H9 (cell line): ENCODE measurements at places on chromosomes 6 and 20. TPM values are rescaled to one million over a fixed set of nuclear protein-coding genes. Genes with fewer than 3 reads are reported as not detected.

- no peaks in the 10 kb centered on the region for H3K36me3 ChIP-seq
- H3K27me3 ChIP-seq = no peaks in the 10 kb centered on the region
- no peak overlapping the region for H3K27ac ChIP-seq
- DNase-seq = no peak
- H3K4me3 ChIP-seq = no peak overlapping the region
- peaks cover 17% of the 10 kb centered on the region for H3K4me1 ChIP-seq
These were observed 94.5 kb downstream of the MAP3K7 start for GRCh38 chr6:90492369-90492768.

GRCh38 chr6:105257340-105257739 lies 77.5 kb upstream of the POPDC3 start:
- no peaks in the 10 kb centered on the region for H3K36me3 ChIP-seq
- H3K4me3 ChIP-seq = no peak overlapping the region
- H3K27ac ChIP-seq = no peak overlapping the region
- no peak for DNase-seq

DNA sequence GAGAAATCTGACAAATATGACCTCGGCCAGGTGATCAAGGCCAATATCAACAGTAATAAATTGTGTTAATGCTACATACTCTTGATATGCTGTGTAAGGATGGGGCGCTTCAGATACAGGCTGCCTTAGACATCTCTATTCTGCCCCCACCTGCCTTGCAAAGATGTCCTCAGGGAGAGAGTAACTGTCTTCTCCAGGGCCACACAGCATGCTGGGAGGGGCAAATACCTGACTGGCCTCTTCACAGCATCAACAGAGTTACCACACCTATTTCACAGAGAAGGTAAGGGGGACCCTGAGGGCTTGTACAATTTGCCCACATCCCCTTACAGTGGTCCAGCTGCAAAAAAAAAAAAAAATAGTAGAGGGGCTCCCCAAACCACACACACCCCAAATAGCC lies 17.2 kb upstream of the KIAA1755 start:
- H3K27me3 ChIP-seq = no peaks in the 10 kb centered on the region
- no peak for DNase-seq
- H3K4me1 ChIP-seq = no peaks in the 10 kb centered on the region
- no peak overlapping the region for H3K4me3 ChIP-seq
- no peaks in the 10 kb centered on the region for H3K36me3 ChIP-seq

DNA sequence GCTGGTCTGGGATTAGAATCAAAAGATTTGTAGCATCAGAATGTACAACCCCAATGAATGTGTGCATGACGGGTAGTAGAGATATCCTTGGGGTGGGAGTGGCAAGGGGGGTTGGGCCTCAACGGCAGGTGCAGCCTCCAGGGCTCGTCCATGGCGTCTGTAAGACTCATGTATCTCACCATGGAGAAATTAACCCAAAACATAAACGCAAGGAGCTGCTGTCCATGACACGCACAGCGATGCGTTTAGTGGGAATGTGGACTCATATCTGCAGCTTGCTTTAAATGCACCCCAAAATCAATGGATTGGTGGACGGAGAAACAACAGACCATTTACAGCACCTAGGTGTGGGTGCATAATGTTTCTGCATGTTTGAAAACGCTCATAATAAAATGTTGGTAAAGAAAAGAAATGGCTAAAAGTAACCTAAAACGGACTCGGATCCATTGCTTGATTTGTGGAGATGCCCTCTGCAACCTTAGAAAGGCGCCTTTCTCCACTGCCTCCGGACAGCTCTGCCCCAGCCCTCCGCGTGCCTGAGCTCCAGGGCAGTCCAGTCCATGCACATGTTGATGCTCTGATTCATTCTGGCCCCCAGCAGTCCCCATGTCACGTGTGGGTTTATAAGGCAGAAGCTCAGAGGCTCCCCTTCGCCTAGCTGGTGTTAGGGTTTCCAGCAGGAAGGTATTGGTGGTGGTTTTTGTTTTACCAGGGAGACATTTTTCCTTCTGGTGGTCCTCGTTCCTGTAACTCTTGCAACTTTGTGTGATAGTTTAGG lies 24.5 kb downstream of the PYGB start:
- H3K27me3 ChIP-seq = no peaks in the 10 kb centered on the region
- no peaks in the 10 kb centered on the region for H3K4me1 ChIP-seq
- H3K36me3 ChIP-seq = peaks cover 43% of the 10 kb centered on the region
- no peak overlapping the region for H3K4me3 ChIP-seq
- H3K27ac ChIP-seq = no peak overlapping the region

DNA sequence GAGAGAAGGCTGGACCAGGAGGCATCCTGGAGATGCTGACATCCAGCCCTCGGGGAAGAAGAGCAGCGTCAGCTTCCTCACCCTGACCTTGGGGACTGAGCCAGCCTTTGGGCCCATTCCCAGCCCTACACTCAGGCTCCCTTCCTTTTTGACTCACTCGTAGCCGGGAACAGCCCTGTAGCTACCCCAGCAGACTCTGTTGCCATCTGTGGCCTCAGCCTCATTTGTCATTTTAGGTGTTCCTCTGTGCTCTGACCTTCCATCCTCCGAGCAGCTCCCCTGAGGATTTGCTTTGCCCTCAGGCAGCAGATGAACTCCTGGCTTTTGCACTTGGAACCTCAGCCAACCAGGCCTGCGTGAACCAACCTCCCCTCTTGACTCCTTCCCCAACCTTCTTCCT lies 67.5 kb downstream of the ELOVL2 start:
- H3K36me3 ChIP-seq = peaks cover 3% of the 10 kb centered on the region; the same call in 1 of the 2 replicates
- H3K27me3 ChIP-seq = no peaks in the 10 kb centered on the region
- DNase-seq = no peak

DNA sequence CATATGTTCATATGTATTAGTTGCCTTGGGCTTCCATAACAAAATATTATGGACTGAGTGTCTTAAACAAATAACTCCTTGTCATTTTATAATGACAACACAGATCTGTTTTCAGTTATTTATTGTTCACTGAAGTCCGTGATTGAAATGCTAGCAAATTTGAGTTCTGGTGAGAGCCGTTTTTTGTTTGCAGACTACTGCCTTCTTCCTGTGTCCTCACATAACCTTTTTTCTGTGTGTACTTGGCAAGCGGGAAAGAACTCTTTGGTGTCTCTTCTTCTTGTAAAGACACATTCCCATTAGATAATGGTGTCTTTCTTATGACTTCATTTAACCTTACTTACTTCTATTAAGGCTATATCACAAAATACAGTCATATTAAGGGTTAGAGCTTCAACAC lies 482.9 kb upstream of the EYS start:
- H3K4me1 ChIP-seq = peaks cover 2% of the 10 kb centered on the region; the same call in 1 of the 2 replicates
- H3K27me3 ChIP-seq = no peaks in the 10 kb centered on the region
- peaks cover 6% of the 10 kb centered on the region; the same call in 2 of the 3 replicates for H3K36me3 ChIP-seq
- no peak overlapping the region for H3K27ac ChIP-seq

GRCh38 chr6:16334671-16335070 lies 96.3 kb downstream of the GMPR start:
- no peak overlapping the region for H3K27ac ChIP-seq
- no peaks in the 10 kb centered on the region for H3K27me3 ChIP-seq
- DNase-seq = no peak
- H3K36me3 ChIP-seq = no peaks in the 10 kb centered on the region
- H3K4me1 ChIP-seq = 0 out of 2 replicates have a peak, but pooled peaks cover 3% of the 10 kb centered on the region

DNA sequence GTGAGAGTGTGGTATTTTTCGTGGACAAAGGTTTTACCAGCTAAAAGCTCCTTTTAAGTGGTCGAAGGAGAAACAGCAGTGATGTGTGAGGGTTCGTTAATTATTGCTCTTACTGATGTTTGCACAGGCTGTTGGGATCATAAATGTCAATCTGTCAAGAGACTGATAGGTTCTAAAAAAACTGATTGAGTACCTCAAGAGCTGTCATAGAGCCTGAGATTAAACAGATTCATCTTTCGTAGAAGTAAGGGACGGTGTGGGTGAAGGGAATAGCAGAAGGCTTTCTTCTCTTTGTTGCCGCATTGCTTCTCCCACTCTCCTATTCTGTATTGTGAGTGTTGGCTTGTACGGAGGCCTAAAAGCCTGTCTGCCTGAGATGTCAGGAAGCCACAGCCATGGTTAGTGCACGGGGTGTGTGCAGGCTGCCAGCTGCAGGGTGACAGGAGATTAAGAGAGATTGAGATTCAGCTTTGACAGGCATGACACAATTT lies 291.0 kb downstream of the ZFAND3 start:
- DNase-seq = no peak
- no peaks in the 10 kb centered on the region; the same call in 1 of the 2 replicates for H3K36me3 ChIP-seq
- no peaks in the 10 kb centered on the region for H3K27me3 ChIP-seq
- H3K4me1 ChIP-seq = no peaks in the 10 kb centered on the region

DNA sequence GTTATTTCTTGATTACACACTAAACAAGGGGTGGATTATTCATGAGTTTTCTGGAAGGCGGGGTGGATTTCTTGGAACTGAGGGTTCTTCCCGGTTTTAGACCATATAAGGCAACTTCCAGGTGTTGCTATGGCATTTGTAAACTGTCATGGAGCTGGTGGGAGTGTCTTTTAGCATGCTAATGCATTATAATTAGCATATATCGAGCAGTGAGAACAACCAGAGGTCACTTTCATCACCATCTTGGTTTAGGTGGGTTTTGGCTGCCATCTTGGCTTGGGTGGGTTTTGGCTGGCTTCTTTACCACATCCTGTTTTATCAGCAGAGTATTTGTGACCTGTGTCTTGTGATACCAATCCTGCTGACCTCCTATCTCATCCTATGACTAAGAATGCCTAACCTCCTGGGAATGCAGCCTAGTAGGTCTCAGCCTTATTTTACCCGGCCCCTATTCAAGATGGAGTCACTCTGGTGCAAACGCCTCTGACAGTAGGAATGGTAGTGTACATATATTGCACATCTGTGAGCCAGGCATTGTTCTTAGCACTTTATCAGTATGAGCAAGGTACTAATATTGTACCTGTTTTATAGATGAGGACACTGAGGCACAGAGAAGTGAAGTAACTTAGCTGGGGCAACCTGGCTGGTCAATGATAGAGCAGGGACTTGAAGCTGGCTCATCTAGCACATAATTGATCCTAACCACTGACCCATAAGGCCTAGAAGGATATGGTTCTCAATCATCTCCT lies 203.7 kb downstream of the NFATC2 start:
- no peaks in the 10 kb centered on the region for H3K27me3 ChIP-seq
- H3K27ac ChIP-seq = no peak overlapping the region
- no peak overlapping the region for H3K4me3 ChIP-seq
- no peak for DNase-seq
- H3K36me3 ChIP-seq = no peaks in the 10 kb centered on the region

DNA sequence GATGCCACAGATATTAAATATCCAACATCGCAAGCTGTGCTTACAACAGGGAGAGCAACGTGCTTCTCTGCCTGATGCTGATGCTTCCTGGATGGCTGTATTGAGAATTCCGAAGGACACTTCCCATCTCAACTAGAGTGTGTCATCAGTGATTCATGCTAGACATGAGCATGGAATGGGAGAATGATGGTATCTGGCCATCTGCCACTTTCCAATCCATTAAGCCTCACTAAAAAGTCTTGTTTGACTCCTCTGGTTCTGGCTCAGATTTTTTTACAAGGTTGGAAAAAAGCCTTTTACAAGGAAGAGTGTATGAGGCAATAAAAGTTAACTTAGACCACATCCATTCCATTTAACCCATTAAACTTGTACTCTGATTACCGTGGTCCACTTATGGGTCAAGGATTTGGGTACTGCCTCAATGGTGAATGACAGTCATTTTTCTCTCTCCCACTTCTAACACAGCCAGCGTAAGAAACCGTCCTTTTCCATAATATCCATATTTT lies 265.3 kb downstream of the UST start:
- H3K4me1 ChIP-seq = peaks cover 14% of the 10 kb centered on the region; the same call in 1 of the 2 replicates
- H3K36me3 ChIP-seq = no peaks in the 10 kb centered on the region
- no peak overlapping the region for H3K27ac ChIP-seq
- no peaks in the 10 kb centered on the region for H3K27me3 ChIP-seq

DNA sequence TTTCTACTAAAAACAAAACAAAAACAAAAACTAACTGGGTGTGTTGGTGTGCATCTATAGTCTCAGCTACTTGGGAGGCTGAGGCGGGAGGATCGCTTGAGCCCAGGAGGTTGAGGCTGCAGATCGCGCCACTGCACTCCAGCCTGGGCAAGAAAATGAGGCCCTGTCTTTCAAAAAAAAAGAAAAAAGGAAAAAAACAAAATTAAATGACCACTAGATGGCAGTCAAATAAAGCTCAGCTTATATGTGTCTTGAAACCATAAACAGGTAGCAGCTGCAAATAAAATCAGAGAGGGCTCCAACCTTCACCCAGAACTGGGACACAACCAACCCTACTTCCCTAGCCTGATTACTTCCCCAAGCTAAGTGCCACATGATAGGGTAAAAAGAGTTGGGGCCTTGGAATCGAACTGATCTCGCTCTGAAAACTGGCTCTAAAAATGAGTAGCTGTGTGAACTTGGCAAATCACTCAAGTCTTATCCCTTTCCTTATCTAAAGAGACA lies 67.1 kb upstream of the ADGRF4 start:
- H3K4me3 ChIP-seq = no peak overlapping the region
- H3K27ac ChIP-seq = no peak overlapping the region
- no peak for DNase-seq
- no peaks in the 10 kb centered on the region; the same call in 1 of the 2 replicates for H3K36me3 ChIP-seq
- no peaks in the 10 kb centered on the region for H3K4me1 ChIP-seq
- no peaks in the 10 kb centered on the region for H3K27me3 ChIP-seq

DNA sequence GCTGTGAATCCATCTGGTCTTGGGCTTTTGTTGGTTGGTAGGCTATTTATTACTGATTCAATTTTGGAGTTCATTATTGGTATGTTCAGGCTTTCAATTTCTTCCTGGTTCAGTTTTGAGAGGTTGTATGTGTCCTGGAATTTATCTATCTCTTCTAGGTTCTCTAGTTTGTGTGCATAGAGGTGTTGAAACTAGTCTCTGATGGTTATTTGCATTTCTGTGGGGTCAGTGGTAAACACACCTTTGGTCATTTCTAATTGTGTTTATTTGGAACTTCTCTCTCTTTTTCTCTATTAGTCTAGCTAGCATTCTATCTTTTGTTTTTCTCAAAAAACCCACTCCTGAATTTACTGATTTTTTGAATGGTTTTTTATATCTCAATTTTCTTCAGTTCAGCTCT lies 70.1 kb upstream of the IRAK1BP1 start:
- H3K4me1 ChIP-seq = no peaks in the 10 kb centered on the region
- no peak overlapping the region for H3K4me3 ChIP-seq
- DNase-seq = no peak
- H3K27ac ChIP-seq = no peak overlapping the region
- H3K36me3 ChIP-seq = no peaks in the 10 kb centered on the region

DNA sequence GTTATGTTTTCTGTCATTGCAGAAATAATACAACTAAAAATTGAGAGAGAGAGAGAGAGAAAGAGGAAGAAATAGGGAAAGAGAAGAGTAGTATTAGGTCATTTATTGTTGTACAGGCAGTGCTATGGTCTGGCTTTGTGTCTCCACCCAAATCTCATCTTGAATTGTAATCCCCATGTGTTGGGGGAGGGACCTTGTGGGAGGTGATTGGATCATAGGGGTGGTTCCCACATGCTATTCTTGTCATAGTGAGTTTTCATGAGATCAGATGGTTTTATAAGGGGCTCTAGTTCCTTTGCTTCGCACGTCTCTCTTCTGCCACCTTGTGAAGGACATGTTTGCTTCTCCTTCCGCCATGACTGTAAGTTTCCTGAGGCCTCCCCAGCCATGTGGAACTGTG lies 677.4 kb upstream of the CHD6 start:
- no peak overlapping the region for H3K4me3 ChIP-seq
- no peaks in the 10 kb centered on the region for H3K36me3 ChIP-seq
- DNase-seq = no peak
- no peaks in the 10 kb centered on the region for H3K4me1 ChIP-seq

The EPPIN gene
- total RNA-seq = not detected in 2 replicates

The ANGPT4 gene
- total RNA-seq = 0.07 and 0.11 TPM in 2 replicates

The SYNJ2 gene
- 24.5 and 25.4 TPM in 2 replicates for total RNA-seq

The PDYN gene
- 0.59 and 0.63 TPM in 2 replicates for total RNA-seq

The CTSA gene
- total RNA-seq = 59.6 and 64.4 TPM in 2 replicates

The IL17F gene
- total RNA-seq = not detected in 2 replicates

The CLVS2 gene
- 0.15 and 0.26 TPM in 2 replicates for total RNA-seq

The SLC24A3 gene
- 0.83 and 1.1 TPM in 2 replicates for total RNA-seq
